ENCODE measurements at places on chromosomes 2 and 18. TPM values are rescaled to one million over a fixed set of nuclear protein-coding genes. Genes with fewer than 3 reads are reported as not detected.

Gene PAX8
- total RNA-seq: 5.9 TPM

GRCh38 chr2:127768775-127769479 lies 42.0 kb downstream of the WDR33 start:
- DNase-seq: no peak

- no peak for DNase-seq
Measured at GRCh38 chr2:73255907-73256617, 22.0 kb downstream of the CCT7 start.

Gene PRKAG3
- total RNA-seq: not detected

- DNase-seq: no peak
Measured at GRCh38 chr18:77068321-77069312, 64.0 kb downstream of the MBP start.

DNA sequence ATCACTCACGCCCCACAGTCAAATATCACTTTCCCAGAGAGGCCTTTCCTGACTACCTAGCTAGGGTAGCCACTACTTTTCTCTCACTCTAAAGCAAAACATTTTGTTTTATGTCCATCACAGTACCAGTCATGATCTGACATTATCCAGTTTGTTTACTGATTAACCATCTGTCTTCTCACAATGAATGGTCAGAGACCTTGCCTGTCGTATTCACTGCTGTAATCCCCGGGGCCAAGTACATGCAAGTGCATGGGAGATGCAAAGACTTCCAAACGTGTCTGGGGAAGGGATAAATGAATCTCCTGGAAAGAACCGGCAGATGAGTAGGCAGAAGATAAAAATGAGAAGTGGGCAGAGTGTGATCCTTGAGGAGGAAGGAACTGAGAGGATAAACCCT lies 39.7 kb downstream of the THUMPD2 start:
- no peak for DNase-seq

DNA sequence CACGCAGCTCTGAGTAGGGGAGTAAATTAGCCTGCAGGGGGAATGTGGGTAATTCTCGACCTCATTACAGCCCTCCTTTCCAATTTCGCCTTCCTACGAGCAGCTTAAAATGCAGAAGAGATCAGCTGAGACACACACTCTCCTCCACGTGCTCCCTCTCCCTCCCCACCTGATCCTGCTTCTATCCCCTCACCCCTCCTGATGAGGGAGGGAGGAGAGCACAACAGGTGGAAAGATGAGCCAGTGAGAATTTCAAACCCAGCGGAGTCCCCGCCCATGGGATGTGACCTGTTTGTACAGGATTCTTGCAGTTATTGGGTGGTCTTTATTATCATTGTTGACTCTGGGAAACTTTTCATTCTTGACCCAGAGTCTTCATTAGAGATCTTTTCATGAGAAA lies 35.5 kb downstream of the DDX18 start:
- DNase-seq: no peak

DNA sequence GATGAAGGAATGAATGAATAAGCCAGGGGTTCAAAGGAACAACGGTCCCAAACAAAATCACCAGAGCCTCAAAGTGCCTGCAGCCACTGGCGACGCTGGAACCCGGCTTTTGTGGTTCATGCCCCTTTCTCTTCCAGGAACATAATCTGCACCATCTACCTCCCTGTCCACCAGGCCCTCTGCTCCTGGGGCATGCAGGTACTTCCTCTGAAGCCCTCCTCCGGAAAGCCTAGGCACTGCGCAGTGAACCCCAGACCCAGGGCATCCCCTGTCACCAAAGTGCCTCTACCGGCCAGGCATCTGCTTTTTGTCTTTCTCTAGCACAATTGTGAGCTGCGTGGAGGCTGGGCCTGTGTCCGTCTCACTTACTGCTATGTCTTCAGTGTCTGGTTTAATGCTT lies 98.6 kb upstream of the TMEM200C start:
- DNase-seq: no peak

- peak; percentile 37 for DNase-seq
Measured at GRCh38 chr2:215454519-215455246, 18.8 kb upstream of the FN1 start.

DNA sequence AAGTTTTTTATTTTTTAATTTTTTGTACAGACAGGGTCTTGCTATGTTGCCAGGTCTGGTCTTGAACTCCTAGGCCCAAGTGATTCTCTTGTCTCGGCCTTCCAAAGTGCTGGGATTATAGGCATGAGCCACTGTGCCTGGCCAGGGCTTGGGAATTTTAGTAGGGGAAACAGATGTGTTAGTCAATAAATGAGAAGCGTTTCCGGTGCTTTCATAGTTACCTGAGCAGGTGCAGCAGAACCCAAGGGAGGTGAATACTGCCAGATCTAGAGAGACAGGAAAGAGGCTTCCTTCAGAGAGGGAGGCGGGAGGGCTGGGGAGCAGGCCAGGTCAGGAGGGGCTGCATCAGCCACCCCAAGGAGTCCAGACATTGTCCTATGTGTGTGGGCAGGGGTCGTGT lies 30.5 kb upstream of the IMPA2 start:
- DNase-seq: no peak

- peak; percentile 53 for DNase-seq
Measured at GRCh38 chr2:121202541-121203310, 82.3 kb downstream of the TFCP2L1 start.

Gene EIF2AK3
- 8.4 TPM for total RNA-seq

DNA sequence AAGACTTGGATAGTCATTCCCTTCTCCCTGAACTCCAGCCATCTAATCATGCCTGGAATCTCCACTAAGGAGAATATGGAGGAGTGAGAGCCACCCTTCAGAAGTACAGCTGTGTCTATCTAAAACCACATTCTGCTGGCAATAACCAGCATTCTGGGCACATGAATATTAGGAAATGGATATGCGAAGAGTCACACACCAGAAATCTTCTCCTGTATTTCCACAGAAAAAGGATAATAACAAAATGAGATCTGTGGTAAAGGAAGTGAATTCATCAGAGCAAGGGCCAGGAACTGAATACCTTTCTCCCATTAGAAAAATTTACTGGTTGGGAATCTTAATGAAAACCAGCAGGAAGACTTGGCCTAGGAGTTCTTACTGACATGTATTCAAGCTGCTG lies 218.8 kb downstream of the SCG2 start:
- DNase-seq: peak; percentile 29

Gene STK11IP
- 17.1 TPM for total RNA-seq

DNA sequence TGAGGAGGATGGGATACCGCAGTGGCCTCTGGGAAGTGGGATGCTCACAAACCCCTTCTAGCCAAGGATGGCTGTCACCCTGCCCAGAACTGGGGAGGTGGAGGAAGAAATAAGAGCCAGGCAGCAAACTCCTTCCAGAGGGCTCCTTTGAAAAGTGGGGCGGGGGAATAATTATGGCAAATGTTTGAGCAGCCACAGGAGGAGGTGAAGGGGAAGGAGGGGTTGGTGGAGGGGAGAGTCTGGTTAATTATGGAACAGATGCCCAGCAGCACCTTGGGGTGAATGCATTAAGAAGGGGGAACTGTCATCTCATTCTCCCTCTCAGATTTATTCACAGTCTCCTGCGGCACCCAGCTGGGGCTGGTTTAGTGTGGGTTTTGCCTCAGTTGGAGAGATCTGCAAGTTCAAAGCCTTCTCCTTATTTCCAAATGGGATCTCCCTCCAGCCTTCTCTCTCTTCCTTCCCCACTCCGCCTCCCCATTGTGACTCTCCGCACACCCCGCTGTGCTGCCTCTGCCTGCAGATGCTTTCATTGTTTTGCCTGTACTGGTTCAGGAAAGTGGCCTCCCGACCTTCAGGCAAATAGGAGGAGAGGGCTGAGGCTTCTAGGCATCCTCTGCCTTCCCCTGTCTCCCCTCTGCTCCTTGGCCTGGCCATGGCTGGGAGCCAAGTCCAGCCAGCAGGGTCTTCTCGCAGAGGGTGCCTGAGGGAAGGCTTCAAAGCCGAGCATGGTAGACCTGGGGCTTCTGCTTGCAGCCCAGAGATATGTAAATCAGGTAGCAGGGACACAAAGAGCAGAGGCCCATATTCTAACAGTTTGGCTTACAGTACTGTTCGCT lies 457.2 kb upstream of the MEX3C start:
- no peak for DNase-seq

GRCh38 chr2:182020286-182021070 lies 34.8 kb downstream of the PPP1R1C start:
- DNase-seq: peak; percentile 42

DNA sequence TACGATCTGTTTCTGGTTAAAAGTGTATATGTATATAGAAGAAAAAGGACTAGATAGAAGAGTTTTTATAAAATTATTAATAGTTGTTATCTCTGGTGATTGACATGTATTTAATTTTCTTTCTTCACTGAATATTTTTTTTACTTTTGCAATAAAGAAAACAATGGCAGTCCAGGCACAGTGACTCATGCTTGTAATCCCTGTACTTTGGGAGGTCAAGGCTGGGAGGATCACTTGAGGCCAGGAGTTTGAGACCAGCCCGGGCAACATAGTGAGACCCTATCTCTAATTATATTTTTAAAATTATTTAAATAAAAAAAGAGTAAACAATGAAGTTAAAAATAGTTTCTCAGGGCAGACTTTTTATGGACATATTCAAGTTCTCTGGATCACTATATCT lies 114.7 kb downstream of the FAM117B start:
- no peak for DNase-seq

DNA sequence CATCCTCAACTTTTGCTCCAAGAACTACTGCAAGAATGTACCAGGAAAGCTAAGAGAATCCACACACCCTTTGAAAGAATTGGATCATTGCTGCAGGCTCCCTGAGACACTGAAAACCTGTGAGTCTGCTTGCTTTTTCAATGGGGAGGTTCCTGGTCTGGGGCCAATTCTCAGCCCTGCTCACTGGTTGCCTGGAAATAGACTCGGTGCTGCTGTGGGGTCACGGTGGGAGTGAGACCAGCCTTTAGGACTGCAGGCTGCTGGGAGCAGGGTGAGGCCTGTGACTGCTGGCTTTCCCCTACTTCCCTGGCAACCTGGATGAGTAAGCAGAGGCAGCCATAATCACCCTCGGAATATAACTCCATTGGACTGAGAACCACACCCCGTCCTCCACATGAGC lies 569.3 kb downstream of the DPP10 start:
- peak; percentile 1 for DNase-seq

Gene RTP5
- total RNA-seq: not detected
